ENCODE measurements at places on chromosomes 13 and 19.

DNA sequence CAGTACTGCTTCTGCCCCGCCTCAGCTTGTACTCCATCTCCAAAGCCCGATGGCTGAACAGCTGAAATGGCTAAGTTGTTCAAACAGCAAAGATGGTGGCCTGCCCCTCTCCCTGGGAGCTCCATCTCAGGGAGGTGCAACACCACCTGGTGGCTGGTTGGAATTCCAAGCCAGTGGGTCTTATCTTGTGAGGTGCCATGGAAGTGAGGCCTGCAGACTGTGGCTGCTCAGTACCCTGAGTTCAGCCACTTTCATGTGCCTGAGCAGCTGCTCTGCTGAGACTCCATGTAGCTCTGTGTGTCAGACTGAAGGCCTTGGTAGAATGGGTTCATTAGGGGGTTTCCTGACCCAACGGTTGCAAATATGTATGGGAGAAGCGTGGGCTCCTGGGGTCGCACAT is 67.3 kb upstream of the SPRY2 start:
- H3K4me1 ChIP-seq: no peaks in the 10 kb centered on the region
- H3K27me3 ChIP-seq: no peaks in the 10 kb centered on the region
- H3K4me3 ChIP-seq: no peak overlapping the region
- H3K27ac ChIP-seq: no peak overlapping the region

- H3K36me3 ChIP-seq: no peaks in the 10 kb centered on the region
- DNase-seq: no peak
- H3K27ac ChIP-seq: no peak overlapping the region
- H3K4me1 ChIP-seq: no peaks in the 10 kb centered on the region
- no peak overlapping the region for H3K4me3 ChIP-seq
- no peaks in the 10 kb centered on the region for H3K27me3 ChIP-seq
Observed at GRCh38 chr13:50476577-50477285, 366.8 kb downstream of the DLEU7 start.

DNA sequence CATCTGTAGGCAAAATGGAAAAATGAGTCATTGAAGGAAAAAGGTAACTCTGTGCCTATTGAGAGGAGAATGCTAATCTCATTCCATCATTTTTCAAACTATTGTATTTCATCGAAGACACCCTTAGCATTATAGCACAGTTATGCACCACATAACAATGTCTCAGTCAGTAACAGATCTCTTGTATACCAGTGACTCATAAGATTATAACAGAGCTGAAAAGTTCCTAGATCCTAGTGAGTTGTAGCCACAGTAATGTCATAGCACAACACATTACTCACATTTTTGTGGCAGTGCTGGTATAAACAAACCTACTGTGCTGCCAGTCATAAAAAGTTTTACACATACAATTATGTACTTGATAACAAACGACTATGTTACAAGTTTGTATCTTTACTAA is 1077.6 kb downstream of the DIAPH3 start:
- H3K4me3 ChIP-seq: no peak overlapping the region
- no peak overlapping the region for H3K27ac ChIP-seq
- H3K27me3 ChIP-seq: no peaks in the 10 kb centered on the region
- H3K36me3 ChIP-seq: no peaks in the 10 kb centered on the region

GRCh38 chr13:78830508-78830907 is 171.6 kb upstream of the OBI1 start:
- H3K4me1 ChIP-seq: no peaks in the 10 kb centered on the region
- H3K36me3 ChIP-seq: no peaks in the 10 kb centered on the region
- H3K27me3 ChIP-seq: no peaks in the 10 kb centered on the region
- no peak overlapping the region for H3K4me3 ChIP-seq

DNA sequence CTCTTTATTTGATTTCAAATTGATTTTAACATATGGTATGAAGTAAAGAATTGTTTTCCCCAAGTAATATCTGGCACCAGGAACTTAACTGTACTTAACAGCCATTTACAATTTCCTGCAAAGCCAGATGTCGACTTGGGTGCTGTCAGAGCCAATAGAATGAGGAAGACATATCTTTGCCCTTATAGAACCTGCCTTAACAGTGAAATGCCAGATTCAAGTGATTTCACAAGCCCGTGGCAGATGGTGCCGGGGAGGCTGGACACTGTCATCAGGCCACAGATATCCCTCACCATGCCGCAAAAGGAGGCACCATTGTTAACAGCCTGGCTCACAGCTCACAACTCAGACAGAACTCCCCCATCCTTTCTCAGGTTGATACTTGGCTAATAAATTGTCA is 48.7 kb downstream of the ESD start:
- no peak for DNase-seq
- no peaks in the 10 kb centered on the region for H3K36me3 ChIP-seq
- H3K27me3 ChIP-seq: no peaks in the 10 kb centered on the region
- no peak overlapping the region for H3K27ac ChIP-seq
- no peak overlapping the region for H3K4me3 ChIP-seq

- no peak overlapping the region for H3K4me3 ChIP-seq
Observed at GRCh38 chr13:59674616-59675015, 489.1 kb downstream of the DIAPH3 start.

DNA sequence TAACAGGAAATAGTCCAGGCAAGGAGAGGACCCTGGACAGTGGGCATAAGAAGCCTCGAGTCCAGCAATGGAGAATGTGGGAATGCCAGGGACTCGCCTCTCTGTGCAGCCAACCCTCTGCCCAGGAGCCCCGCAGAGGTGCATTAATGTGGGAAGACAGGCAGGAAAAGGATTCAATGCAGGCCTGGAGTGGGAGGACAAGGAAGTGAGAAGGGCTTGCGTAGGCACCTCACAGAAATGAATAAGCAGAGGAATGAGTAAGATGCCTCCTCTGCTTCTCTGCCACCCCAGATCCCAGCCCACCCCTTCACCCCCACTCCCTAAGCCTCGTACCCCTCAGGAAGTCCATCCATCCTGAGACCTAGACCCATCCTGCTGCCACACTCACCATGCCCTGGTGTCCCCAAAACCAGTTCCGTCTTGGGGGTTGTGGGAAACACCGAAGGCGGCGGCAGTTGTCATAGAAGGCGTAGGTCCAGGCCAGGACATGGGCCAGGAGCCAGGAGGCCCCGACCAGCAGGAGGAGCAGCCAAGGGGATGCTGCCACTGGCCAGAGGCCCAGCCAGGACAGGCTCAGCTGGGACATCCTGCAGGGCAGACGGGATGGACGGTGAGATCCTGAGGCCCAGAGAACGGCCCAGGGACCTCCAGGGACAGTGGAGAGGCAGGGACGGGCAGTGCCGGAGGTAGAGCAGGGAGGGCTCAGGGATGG is 692 bp downstream of the CYP4F2 start:
- no peak overlapping the region for H3K4me3 ChIP-seq
- H3K27ac ChIP-seq: no peak overlapping the region
- H3K4me1 ChIP-seq: no peaks in the 10 kb centered on the region
- DNase-seq: no peak

DNA sequence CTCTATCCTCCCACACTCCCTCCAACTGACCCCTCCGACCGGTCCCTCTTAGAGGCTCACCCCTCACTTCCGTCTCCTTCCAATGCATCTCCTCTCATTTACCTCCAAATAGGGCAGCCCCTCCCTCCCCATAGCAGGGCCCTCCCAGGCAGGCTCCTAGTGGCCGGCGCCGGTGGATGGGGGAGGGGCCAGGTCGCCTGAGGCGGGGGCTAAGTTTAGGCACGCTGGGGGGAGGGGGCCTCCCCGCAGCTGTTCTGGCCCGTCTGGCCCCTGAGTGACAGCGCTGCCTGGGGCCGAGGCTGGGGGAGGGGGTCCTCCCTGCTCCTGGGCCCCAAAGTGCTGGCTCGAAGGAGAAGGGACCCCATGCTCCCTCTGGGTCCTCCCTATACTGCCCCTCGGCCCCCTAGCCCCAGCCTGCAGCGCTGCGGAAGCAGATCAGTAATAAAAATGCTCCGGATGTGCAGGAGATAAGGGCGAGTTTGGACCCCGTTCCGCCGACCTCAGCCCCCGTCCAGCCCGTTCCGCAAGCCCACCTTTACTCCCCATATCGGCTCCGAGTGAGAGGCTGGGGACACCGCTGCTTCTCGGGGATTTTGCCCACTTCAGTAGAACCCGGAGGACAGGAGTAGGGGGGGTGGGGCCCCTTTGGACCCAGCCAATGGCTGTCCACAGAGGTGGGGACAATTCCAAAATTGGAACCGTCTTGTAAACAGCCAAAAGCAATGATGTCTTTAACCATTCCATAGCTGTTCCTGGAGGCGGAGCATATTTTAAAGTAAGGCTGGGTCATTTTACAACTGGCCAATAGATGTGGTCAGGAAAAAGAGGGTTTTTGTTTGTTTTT is 4.0 kb downstream of the RTN2 start:
- no peaks in the 10 kb centered on the region for H3K27me3 ChIP-seq
- peak overlapping the region; percentile 56 for H3K4me3 ChIP-seq
- H3K27ac ChIP-seq: no peak overlapping the region
- DNase-seq: no peak
- peaks cover 6% of the 10 kb centered on the region for H3K4me1 ChIP-seq

- no peaks in the 10 kb centered on the region for H3K27me3 ChIP-seq
- no peaks in the 10 kb centered on the region for H3K4me1 ChIP-seq
- no peak overlapping the region for H3K27ac ChIP-seq
- no peak for DNase-seq
- H3K4me3 ChIP-seq: no peak overlapping the region
Observed at GRCh38 chr13:21730186-21730880, 59.5 kb downstream of the FGF9 start.

GRCh38 chr13:79349011-79349410 is 57.0 kb downstream of the RBM26 start:
- no peak for DNase-seq
- H3K4me1 ChIP-seq: no peaks in the 10 kb centered on the region
- H3K27ac ChIP-seq: no peak overlapping the region
- no peaks in the 10 kb centered on the region for H3K27me3 ChIP-seq

DNA sequence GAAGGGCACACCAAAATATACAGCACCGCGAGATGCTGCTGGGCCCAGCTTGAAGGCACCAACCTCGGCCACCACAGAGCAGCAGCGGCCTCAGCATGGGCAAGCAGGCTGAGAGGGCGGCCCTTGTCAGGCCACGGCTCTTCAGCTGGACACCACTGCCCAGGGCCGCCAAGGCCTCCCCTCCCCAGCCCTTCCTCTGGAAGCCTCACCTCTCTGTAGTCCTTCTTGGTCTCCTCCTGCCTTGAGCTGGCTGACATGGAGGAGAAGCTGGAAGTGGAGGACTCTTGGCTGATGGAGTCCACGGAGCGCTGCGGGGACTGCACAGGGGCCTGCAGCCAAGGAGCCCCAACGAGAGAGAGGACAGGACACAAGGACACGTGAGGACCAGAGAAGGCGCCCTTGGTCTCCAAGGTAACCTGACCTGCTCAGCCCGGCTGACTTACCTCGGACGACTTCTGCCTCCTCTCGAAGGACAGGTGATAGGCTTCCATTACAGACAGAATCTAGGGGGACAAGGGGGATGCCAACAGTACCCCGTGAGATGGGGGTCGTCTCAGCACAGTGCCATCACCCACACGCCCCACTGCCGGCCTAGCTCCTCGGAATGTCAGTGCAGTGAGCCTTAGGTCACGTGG is 38.2 kb downstream of the PDCD5 start:
- H3K4me3 ChIP-seq: no peak overlapping the region
- H3K4me1 ChIP-seq: no peaks in the 10 kb centered on the region
- no peaks in the 10 kb centered on the region for H3K27me3 ChIP-seq
- no peaks in the 10 kb centered on the region for H3K36me3 ChIP-seq
- no peak overlapping the region for H3K27ac ChIP-seq
- no peak for DNase-seq

DNA sequence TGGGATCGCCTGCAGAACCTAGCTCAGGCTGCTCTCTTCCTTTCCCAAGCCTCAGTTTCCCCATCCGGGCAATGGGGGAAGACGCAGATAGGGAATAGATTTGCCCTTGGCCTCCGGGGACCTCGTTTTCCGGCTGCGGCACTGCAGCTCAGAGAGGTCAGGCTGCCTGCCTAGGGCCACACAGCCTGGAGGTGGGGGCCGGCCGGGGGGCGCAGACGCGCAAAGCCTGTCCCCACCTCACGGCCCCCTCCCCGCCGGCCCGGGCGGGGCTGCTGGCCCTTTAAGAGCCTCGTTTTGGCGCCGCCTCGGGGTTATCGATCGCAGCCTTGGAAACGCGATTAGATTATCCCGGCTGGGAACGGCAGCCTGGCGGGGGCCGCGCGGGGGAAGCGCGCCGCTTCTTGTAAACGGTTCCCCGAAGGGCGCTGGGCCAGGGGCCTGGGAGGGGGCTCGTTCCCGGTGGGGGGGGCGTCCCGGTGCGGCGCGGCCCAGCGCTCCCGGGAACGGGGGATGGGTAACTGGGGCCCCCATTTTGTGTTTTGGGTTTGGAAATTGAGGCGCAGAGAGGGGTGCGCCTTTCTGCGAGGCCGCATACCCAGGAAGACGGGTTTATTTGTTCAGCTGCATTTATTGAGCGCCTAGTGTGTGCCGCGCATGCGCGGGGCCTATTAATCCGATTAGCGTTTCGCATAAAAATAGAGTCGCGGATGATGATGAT is 23.4 kb upstream of the TCF3 start:
- H3K27me3 ChIP-seq: no peaks in the 10 kb centered on the region
- H3K4me3 ChIP-seq: peak overlapping the region; percentile 42
- DNase-seq: peak; percentile 74

DNA sequence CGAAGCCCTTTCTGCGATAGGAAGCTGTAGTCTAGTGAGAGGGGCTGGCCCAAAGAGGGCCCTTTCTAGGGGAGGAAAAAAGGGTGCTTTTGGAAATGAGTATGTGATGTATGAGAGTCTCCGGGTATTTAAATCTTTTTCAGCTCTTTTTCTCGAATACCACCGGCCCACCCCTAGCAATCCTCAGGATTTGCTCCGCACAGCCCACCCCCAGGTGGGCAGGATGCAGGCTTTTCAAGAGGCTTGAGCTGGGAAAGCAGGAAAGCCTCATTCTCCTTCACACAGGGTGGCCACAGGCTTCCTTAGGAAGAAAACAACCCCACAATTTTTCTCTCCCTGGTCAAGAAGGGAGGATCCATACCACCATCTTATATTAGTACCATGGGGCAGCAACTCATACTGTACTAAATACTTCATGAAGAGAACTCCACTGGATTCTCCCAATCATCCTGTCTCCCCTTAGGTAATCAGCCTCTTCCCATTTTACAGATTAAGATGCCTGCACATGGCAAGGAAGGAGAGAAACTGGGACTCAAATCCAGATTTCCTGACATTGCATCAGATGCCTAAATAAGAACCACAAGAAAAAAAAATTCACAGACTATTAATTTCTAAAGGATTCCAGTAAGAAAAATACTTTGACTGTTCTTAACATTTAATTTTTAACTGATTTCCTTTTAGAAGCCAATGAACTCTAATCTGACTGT is 84.4 kb downstream of the STK24 start:
- H3K36me3 ChIP-seq: no peaks in the 10 kb centered on the region
- no peak overlapping the region for H3K27ac ChIP-seq
- no peak for DNase-seq
- peaks cover 20% of the 10 kb centered on the region for H3K4me1 ChIP-seq

All from testis (tissue), 5 donors.